SK-N-SH (cell line): ENCODE measurements at places on chromosomes 2 and 18. TPM values are rescaled to one million over a fixed set of nuclear protein-coding genes. Genes with fewer than 3 reads are reported as not detected.

The CPO gene
- not detected in 2 replicates for polyA plus RNA-seq

The CTNNA2 gene
- polyA plus RNA-seq = 0.30 and 0.70 TPM in 2 replicates

The POTEI gene
- polyA plus RNA-seq = 0.03 TPM in 1 of 2 replicates, not detected in the other

DNA sequence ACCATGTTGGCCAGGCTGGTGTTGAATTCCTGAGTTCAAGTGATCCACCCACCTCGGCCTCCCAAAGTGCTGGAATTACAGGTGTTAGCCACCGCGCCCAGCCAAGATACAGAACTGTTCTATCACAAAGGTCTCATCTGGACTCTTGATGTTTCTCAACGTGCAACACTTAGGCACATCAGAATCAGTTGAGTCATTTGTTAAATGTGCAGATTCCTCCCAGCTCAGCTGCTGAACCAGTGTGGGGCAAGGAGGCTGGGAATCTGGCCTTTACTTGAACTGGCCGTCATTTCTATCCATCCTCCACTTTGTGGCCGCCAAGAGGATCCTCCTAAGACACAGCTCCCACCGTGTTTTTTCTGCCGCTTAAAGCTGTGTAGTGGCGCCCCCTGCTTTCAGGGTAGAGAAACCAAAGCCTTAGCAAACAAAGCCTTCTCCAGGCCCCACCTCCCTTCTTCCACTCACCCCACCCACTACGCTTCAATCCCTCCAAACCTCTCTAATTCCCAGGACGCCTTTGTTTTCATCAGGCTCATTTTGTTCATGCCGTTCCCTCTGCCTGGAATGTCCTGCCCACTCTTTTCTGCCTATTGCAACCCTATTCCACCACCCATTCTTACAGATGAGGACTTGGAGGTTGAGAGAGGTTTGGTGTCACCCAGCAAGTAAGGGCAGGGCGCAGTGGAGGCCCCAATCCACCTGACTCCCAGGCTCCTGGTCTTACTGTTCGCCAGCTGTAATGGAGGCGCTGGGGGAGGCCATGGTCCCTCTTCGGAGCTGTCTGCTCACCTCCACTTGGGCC lies 776 bp upstream of the SPEG start:
- DNase-seq = peak; percentile 39
- no peak overlapping the region for H3K4me3 ChIP-seq

- no peaks in the 10 kb centered on the region for H3K27me3 ChIP-seq
- H3K4me3 ChIP-seq = no peak overlapping the region
- H3K4me1 ChIP-seq = no peaks in the 10 kb centered on the region
- no peak for DNase-seq
- no peaks in the 10 kb centered on the region for H3K36me3 ChIP-seq
Observed at GRCh38 chr18:51540562-51540961, 343.1 kb upstream of the MEX3C start.

DNA sequence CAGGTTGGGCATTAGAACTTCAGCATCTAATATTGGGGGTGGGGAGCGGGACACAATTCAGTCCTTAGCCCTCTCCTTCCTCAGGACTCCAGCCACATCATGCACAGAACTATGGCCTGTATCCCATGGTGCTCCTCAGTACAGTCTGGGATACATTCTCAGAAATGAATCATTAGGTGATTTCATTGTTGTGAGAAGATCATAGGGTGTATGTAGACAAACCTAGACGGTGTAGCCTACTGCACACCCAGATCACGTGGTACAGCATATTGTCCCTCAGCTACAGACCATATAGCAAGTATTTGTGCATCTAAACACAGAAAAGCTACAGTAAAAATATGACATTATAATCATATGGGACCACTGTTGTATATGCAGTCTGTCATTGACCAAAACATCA lies 23.2 kb upstream of the IMP4 start:
- no peak overlapping the region for H3K4me3 ChIP-seq
- no peaks in the 10 kb centered on the region for H3K36me3 ChIP-seq
- no peak for DNase-seq
- H3K27ac ChIP-seq = no peak overlapping the region
- H3K4me1 ChIP-seq = no peaks in the 10 kb centered on the region; the same call in 1 of the 2 replicates
- H3K27me3 ChIP-seq = no peaks in the 10 kb centered on the region

- no peaks in the 10 kb centered on the region for H3K27me3 ChIP-seq
Observed at GRCh38 chr18:45133276-45133675, 452.6 kb downstream of the SETBP1 start.

GRCh38 chr2:188293601-188294351 lies 2.1 kb downstream of the GULP1 start:
- H3K27me3 ChIP-seq = no peaks in the 10 kb centered on the region
- peak; percentile 61 for DNase-seq
- peak overlapping the region; percentile 88 for H3K27ac ChIP-seq
- peaks cover 5% of the 10 kb centered on the region; the same call in 1 of the 2 replicates for H3K4me1 ChIP-seq
- no peaks in the 10 kb centered on the region for H3K36me3 ChIP-seq

GRCh38 chr2:240624950-240625621 lies at the start of gene GPR35:
Gene GPR35 (plus strand): TSS chr2:240625480. CDS start chr2:240629953, 4,473 bp downstream.
- peak within 1 kb of the TSS; percentile 29; the same call in 1 of the 2 replicates for H3K27ac ChIP-seq
- no peaks in the 10 kb centered on the region for H3K27me3 ChIP-seq
- DNase-seq = no peak
- no peaks in the 10 kb centered on the region for H3K4me1 ChIP-seq
- H3K4me3 ChIP-seq = no peak within 1 kb of the TSS

DNA sequence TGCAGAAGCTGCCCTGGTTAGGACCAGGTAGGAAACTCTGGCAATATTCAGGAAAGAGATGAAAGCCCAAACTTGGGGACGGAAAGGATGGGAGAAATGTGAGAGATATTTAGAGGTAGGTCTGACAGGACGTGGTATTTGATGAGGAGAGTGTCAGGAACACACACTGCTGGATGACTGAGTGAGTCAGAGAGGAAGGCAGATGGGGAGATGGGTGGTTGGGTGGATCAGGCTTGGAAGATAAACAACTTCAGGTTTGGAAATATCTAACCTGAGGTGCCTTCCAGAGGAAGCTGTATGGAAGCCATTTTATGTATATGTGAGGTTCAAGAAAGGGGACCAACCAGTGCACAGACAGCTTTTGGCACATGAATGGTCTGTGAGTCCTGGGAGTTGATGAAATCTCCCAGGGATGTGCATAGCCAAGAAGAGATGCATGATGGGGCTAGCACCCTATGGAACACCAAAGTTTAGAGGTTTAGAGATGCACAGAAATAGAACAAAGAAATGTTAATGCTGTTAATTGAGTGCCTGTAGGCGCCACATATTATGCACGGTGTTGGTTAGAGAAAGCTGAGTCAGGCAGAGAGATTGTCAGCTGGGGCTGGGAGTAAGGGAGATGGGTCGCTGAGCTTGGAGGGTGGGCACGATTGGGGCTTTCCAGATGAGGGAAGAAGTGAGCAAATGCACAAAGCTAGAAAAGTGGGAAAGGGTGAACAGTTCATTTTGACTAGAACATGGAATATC lies 101.0 kb downstream of the VIT start:
- H3K27me3 ChIP-seq = peaks cover 26% of the 10 kb centered on the region; the same call in 1 of the 2 replicates
- no peaks in the 10 kb centered on the region for H3K4me1 ChIP-seq
- H3K27ac ChIP-seq = no peak overlapping the region

DNA sequence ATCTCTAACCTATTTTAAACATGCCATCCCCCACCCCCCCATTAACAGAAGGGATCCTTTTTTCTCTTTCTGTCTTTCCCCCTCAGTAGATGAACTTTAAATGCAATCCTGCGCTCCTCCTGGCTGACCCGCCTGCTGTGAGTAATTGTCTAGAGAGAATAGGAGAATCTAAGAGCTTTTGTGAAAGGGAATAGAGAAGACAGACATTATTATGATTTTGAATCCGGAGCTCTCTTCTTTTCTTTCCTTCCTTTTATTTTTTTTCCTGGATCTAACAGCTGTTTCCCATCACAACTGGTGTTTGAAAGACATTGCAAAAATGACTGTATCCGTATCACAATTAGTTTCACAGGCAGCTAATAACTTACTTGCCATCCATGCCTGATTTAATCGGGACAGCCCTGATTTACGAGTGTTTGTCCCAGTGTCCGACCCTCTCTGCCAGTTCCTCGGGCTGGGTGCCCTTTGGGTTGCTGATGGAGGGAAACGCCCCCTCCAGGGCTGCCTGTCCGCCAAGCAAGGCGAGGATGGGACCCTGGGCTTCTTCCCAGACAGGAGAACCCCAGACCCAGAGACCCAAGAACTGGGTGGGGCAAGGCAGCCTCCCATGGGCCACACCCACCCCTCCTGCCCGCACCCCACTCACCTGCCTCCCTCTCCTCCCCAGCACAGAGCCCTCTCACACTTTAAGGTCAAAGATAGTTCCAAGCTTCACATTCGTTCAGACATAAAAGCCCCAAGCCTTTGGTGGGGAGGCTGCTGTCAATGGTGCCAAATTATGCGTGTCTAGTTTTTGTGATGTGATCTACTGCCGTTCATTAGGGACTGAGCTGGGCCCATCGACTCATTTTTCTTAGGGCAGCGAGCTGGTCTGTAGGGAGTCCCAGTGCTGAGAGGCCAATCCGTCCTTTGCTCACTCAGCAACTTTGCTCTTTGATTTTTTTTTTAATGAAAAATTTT lies 231.7 kb downstream of the ZNF516 start:
- H3K36me3 ChIP-seq = no peaks in the 10 kb centered on the region
- no peaks in the 10 kb centered on the region for H3K27me3 ChIP-seq
- no peak overlapping the region for H3K4me3 ChIP-seq
- DNase-seq = no peak

GRCh38 chr2:239775623-239776435 lies 249.3 kb downstream of the NDUFA10 start:
- H3K27ac ChIP-seq = no peak overlapping the region
- no peaks in the 10 kb centered on the region for H3K27me3 ChIP-seq
- no peak overlapping the region for H3K4me3 ChIP-seq

GRCh38 chr2:138767101-138767500 lies 13.1 kb downstream of the NXPH2 start:
- DNase-seq = no peak
- no peaks in the 10 kb centered on the region for H3K27me3 ChIP-seq
- H3K4me1 ChIP-seq = no peaks in the 10 kb centered on the region
- H3K4me3 ChIP-seq = no peak overlapping the region
- no peak overlapping the region for H3K27ac ChIP-seq

GRCh38 chr2:30527411-30527810 lies 80.4 kb downstream of the LCLAT1 start:
- no peak overlapping the region for H3K27ac ChIP-seq
- H3K36me3 ChIP-seq = peaks cover 10% of the 10 kb centered on the region
- H3K27me3 ChIP-seq = no peaks in the 10 kb centered on the region
- H3K4me1 ChIP-seq = no peaks in the 10 kb centered on the region
